ENCODE measurements at places on chromosomes 3 and 15.
A peak's percentile ranks its signal among the peaks of the same experiment; 100 is the strongest.

DNA sequence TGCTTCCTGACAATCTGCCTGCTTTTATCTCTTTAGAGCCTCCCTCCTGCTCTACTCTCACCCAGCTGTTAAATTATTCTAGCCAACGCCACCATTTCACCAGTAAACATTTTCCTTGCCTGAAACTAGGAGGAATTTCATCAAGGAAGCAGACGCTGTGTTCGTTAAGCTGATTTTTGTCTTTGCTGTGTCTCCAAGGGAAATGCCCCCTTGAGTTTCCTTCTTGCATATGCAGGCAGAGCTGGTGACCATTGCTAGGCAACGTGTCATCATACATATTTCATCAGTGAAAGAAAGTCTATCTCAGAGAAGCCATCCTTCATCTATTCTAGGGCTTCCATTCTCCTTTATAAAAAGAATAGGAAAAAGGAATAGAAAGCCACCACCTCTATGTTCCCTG is 87.0 kb upstream of the ST8SIA2 start:
- DNase-seq, result peak; percentile 44

- DNase-seq, result peak; percentile 50
Observed at GRCh38 chr3:23916152-23916885, 471 bp downstream of the NKIRAS1 start.

- peak; percentile 83 for DNase-seq
Observed at GRCh38 chr15:58147171-58147611, 9.0 kb downstream of the AQP9 start.

GRCh38 chr15:78878356-78878755 is 5.7 kb downstream of the MORF4L1 start:
- no peak for DNase-seq

DNA sequence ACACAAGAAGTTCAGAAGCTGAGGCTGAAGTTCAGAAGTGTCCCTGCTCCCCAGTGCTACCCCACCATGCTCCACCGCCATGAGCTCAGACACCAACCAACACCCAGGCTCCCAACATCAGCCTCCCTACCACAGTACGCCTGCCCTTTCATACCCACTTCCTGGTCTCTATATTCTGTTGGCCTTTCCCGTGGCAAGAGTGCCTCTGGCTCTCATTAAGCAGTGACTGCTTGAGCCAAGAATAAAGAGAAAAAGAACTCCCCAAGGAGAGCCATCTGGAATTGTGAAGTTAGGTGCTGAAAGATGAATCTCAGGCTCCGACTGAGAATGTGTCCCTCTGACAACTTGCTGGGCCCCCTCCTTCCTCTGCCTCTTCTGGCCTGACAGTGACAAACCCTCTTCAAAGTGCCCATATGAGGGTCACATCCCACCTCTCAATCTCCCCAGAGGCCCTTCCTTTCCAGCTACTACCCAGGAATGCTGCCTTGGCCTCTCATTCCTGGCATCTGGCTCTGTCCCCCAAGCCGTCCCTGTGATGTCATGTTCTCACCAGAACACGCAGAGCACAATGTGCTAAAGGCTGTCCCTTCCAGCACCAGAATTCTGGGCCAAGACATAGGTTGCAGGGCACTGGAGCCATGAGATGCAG is 306.8 kb downstream of the NTRK3 start:
- DNase-seq, result no peak

DNA sequence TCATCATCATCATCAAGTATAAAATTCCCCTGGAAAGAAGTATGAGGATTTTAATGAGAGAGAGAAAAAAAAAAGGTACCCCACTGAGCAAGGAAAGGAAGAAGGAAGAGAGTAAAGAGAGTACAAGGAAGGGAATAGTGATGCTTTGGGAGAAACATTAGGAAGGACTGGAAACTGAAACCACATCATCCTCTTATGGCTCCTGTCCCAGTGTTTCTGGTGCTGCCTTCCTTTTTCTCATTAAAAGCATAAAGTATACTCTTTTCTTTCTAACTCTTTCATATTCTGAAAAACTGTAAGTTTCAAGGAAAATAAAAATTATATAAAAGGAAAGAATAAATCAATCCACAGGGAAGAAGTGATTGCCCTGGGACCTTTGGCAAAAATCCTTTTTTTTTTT is 616.4 kb upstream of the CBLB start:
- DNase-seq, result peak; percentile 77

GRCh38 chr15:73712107-73712506 is 27.9 kb downstream of the CD276 start:
- no peak for DNase-seq
